ENCODE measurements at places on chromosomes 12 and 14.

- DNase-seq, result no peak
Measured at GRCh38 chr14:52840877-52841276, 49.5 kb upstream of the GNPNAT1 start.

- no peak for DNase-seq
Measured at GRCh38 chr12:57543581-57543980, 3.4 kb downstream of the DCTN2 start.

DNA sequence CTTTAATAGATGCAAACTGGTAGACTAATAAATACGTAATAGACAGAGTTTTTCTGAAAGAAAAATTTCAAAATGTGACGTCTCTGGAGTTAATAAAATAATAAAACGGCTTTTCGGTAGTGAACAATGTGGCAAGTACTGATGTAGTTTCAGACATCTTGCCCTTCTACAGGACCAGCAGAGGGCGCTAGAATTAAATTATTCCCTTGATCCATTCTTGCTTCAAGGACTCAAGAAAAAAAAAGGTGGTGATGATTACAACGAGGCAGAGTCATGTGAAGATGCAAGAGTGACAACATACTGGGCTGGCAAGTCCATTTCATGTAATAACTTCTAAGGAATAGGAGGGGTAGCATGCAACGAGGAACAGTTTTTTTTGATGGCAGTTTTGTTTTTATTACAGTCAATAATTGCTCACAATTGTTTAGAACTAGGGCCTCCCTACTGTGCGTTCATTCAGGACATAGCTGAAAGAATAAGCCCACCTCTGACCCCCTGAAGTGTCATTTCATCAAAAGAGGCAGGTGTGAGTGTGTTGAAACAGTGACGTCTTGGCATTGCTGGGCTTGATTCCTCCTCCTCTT is 101.0 kb upstream of the GZMB start:
- no peak for DNase-seq

DNA sequence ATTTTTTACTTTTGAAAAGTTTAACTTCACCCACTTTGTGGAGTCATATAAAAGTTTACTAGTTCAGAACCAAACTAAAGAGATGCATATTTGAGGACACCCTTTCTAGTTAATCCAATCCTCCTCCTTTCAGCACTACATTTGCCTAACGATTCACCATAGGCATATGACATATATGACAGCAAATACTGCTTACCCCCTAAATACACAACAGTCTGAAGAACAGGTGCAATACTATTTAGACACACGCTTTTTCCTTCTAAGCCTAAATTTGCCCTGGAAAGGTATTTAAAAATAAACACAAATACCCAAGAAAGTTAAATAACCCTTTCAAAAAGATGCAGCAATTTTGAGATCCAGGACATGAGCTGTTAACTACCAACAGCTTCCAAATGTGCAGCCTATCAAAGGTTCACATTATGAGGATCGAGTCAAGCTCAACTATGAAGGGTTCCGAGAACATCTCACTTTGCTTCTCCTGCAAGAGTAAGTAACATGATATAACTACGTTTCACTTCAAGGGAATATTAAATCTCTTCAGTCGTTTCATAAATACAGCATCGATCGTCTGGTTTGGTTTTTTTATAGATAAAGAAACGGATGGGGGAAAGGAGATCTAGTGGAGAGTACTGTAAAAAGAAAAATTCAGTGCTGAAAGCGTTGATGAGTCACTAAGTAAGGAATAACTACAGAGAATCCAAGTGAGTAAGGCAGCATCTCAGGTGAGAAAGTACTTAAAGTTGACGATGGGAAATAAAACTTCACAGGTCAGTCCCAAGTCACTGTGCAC is 677 bp upstream of the AP4S1 start:
- no peak for DNase-seq

- no peak for DNase-seq
Measured at GRCh38 chr12:28555748-28556147, 365.5 kb downstream of the CCDC91 start.

- no peak for DNase-seq
Measured at GRCh38 chr12:124604264-124604680, 36.9 kb upstream of the NCOR2 start.
